Cortex of kidney (tissue), 1 donor: ENCODE measurements at places on chromosomes 2 and 18.
A peak's percentile ranks its signal among the peaks of the same experiment; 100 is the strongest.

DNA sequence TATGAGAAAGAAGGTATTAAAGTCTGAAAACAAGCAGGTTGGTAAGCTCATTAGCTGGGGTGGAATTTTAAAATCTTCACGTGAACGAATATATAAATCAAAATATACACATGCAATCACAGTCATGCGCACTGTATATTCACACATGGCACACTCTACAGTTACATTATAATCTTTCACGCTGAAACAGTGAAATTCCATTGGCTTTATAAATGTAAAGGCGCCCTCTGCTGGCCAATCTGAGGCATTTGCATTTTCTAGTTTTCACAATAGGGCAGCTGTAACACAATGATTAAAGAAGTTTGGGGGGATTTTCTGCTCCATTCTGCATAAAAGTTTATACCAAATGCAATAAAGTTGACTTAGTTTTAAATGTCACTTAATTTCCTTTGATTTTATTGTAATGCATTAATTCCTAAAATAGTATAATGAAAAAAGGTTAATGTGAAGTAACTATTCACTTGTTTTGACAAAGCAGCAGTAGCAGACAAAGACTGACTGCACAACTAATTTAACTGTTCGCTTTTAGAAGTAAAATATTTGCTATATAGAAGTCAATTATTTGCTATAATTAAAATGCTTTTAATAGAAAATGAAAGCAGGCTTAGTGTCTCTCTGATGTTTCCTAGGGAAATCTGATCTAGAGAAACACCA lies 17.2 kb downstream of the IFIH1 start:
- no peak for DNase-seq

- DNase-seq, result no peak
Observed at GRCh38 chr18:22933966-22934423, 867 bp downstream of the RBBP8 start.

- DNase-seq, result no peak
Observed at GRCh38 chr2:95685513-95685912, 93.7 kb downstream of the TRIM43 start.

GRCh38 chr2:2769481-2770431 lies 438.7 kb upstream of the MYT1L start:
- no peak for DNase-seq

DNA sequence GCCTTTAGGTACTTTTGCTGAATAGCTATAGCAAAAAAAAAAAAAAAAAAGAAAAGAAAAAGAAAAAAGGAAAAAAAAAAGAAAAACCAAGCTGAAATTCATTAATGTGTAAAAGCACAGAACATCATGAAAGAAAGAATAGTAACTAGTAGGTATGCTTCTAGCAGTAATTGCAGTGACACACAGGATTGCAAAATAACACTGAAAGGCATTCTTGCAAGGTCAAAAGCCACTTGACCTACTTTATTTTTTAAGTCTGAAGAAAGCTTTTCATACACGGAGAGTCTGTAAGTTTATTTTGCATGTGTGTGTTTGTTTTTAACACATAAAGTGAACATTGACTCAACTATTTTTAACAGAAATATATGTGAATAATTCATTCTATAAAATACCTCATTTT lies 54.4 kb downstream of the DOK6 start:
- DNase-seq, result no peak

- no peak for DNase-seq
Observed at GRCh38 chr2:47811668-47812067, 28.7 kb downstream of the MSH6 start.

GRCh38 chr2:207437136-207437523 lies 92.6 kb upstream of the CREB1 start:
- no peak for DNase-seq

- DNase-seq, result no peak
Observed at GRCh38 chr2:42937171-42937875, 144.9 kb upstream of the HAAO start.

GRCh38 chr2:146954544-146954943 lies 890.3 kb upstream of the ACVR2A start:
- DNase-seq, result no peak

GRCh38 chr2:33288011-33288410 lies 188.4 kb upstream of the RASGRP3 start:
- DNase-seq, result no peak

DNA sequence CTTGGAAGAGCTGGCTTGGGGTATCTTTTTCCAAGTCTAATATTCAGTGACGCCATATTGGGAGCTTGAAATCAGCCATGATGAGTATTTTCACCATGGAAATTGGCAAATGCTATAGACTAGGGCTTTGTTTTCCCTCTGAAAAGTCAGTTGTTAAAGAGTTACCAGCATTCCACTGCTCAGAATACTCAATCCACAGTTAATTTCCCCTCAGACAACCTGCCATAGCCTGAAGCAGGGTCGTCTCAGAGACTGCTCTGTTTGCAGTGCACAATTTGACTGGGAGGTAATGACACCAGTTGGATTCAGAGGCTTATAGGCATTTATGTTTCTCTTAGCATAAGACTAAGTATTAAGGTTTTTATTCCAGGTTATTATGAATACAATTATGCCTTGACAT lies 35.5 kb upstream of the TMEM200C start:
- DNase-seq, result no peak

GRCh38 chr2:212488611-212489010 lies 50.0 kb downstream of the ERBB4 start:
- no peak for DNase-seq

GRCh38 chr18:5955861-5956260 lies 60.5 kb upstream of the TMEM200C start:
- no peak for DNase-seq

- DNase-seq, result no peak
Observed at GRCh38 chr2:229287823-229288222, 16.7 kb upstream of the PID1 start.

DNA sequence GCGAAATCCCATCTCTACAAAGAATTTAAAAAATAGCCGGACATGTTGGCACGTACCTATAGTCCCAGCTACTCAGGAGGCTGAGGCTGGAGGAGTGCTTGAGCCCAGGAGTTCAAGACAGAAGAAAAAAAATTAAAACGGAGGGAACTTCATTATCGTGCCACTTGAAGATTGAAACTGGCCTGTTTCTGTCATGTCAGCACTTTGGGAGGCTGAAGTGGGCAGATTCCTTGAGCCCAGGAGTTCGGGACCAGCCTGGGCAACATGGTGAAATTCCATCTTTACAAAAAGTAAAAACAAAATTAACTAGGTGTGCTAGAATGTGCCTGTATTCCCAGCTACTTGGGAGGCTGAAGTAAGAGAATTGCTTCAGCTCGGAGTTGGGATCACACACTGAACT lies 3.0 kb upstream of the TEX44 start:
- no peak for DNase-seq

DNA sequence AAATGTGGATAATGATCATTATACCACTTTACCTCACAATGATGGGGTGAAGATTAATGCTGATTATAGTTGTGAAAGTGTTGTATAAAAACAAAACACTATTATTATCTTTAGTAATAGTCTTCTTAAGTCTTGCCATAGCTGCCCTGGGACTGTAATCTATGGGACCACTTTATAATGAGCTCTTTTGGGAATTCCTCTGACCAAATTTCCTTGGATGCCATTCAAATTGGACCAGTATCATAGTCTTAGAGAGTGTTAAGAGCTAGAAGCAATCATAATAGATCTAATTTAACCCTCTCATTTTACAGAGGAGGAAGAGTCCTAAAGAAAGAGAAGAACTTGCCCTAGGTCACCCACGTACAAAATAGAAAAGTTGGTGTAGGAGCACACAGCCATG lies 457.7 kb upstream of the SLC14A2 start:
- no peak for DNase-seq

- DNase-seq, result no peak
Observed at GRCh38 chr18:3040173-3040572, 27.2 kb upstream of the LPIN2 start.

GRCh38 chr2:231169488-231169887 lies 28.9 kb upstream of the ARMC9 start:
- no peak for DNase-seq

DNA sequence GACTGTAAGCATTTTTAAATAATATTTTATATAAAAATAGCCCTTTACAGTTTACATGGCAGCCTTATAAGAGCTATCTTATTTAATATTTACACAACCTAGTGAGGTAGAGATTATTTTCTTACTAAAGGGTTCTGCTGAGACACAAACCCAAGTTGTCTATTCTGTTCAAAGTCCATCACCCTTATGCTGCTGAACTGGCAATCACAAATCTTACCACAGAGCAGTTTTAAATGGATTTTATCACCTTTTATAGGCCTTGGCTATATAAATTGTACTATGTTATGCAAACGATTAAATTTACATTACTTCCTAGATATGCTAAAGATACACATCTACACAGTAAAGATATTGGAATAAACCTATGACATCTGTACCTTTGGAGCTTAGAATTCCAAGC lies 40.7 kb downstream of the RBM45 start:
- DNase-seq, result no peak

GRCh38 chr2:109497911-109498870 lies 115.6 kb downstream of the SEPTIN10 start:
- no peak for DNase-seq

DNA sequence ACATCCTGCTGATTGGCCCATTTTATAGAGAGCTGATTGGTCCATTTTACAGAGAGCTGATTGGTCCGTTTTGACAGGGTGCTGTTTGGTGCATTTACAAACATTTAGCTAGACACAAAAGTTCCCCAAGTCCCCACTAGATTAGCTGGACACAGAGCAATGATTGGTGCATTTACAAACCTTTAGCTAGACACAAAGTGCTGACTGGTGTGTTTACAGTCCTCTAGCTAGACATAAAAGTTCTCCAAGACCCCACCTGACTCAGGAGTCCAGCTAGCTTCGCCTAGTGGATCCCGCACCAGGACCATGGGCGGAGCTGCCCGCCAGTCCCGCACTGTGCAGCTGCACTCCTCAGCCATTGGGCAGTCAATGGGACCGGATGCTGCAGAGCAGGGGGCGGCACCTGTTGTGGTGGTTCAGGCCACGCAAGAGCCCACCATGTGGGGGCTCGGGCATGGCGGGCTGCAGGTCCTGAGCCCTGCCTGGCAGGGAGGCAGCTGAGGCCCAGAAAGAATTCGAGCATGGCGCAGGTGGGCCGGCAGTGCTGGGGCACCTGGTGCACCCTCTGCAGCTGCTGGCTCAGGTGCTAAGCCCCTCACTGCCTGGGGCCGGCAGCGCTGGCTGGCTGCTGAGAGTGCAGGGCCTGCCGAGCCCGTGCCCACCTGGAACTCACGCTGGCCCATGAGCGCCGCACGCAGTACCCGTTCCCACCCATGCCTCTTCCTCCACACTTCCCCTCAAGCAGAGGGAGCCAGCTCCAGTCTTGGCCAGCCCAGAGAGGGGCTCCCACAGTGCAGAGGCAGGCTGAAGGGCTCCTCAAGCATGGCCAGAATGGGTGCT lies 713.2 kb upstream of the GYPC start:
- no peak for DNase-seq

GRCh38 chr2:25314514-25315315 lies 27.0 kb downstream of the DNMT3A start:
- no peak for DNase-seq

DNA sequence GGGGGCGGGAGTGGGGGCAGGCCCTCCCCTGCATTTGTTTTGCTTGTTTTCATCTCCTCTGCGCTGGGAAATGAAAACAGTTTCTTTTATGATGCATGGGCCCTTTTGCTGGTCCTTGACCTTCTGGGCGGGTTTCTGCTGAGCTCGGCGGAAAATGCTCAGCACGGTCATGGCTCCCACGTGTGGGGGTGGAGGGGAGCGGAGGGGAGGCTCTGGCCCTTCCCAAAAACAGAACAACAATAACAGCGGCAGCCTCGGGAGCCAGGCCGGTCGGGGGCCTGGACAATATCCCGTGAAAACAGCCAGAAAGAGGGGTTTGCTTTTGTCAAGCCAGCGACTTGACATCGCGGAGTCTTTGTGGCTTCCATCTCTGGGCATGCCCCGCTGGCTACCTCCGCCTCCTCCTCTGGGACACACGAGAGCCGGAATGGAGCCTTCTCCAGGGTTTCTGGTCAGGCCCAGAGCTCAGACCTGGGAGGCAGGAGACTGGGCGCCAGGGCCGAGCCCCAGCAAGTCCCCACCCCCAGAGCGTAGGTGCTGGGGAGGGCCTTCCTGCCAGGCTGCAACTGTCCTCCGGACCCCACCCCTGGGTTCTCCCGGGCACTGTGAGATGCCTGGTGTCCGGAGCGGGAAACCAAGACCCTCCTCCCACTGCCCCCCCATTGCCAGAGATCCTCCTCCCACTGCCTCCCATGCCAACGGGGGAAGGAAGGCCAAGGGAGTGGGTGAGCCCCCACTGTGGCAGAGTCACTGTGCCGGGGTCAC lies 35.9 kb upstream of the SNED1 start:
- DNase-seq, result no peak

DNA sequence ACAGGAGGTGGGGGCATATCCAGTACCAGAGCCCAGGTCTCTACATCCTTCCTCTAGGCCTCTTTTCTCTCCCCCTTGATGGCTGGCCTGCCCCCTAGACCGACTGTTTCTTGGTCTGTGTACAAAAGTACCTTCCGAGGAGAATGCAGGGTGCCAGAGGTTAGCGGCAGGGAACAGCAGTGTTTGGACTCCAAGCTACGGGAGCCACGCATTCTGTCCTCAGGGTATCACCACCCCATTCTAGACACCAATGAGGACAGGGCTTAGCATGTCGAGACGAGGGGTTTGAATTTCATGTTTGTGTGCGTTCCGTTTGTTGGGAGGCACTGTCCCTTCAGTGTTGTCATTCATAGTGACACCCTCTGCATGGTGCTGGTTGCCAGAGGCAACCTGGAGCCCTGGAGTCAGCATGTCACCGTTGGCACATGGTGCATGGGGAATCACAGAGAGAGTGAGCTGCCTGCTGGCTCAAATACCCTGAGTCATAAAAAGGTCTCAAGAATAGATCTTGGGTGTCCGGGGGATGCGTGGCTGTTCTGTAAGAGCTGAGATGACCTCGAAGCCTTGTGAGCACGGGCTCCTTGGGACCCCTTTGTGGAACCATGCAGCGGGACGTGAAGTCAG lies 57.2 kb upstream of the LDLRAD4 start:
- DNase-seq, result no peak

DNA sequence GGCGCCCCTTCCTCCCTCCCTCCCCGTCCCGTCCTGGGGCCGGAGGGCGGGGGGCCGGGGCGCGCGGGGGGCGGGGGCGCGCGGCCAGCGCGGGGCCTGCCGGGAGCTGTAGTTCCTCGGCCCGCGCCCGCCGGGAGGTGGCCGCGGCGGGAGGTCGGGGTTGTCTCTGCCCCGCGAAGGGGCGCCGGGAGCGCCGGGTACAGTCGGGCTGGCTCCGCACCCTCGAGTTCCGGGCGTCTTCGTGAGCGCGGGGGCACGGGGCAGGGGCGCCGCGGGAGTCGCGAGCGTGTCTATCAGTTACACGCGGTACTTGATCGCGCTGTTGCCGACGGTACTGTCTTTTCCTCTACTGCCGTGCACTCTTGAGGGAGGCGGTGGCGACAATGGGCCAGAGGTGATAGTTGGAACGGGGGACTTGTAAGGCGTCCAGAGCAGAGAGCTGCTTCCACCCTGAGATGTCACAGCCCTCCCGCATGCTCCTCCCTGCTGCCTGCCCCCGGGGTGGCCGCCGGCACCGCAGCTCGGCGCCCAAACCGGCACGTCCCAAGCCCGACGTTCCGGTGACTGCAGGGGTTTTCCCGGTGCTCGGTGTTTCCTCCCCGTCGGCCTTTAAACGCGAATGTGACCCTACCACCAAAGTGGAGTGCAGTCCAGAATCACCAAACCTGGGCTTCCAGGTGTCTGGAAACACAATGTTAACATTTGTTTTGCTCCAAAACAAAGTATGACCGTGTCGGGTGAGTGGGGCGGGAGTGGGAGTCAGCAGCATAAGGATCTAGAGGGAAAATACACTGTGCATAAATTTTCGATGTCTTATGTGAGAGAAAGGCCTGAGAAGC lies at the start of gene PRKD3:
Gene PRKD3 (minus strand): TSS at position 48 of the 839 bp plus-strand sequence. CDS start 8,309 bp downstream, outside the sequence.
- peak; percentile 15 for DNase-seq
